ENCODE measurements at places on chromosomes 3 and 15. TPM values are rescaled to one million over a fixed set of nuclear protein-coding genes. Genes with fewer than 3 reads are reported as not detected.

The PCOLCE2 gene
- 2.9 TPM for polyA plus RNA-seq

The NOX5 gene
- polyA plus RNA-seq = 0.47 TPM

The CHRD gene
- 14.6 TPM for polyA plus RNA-seq

The KNL1 gene
- 13.6 TPM for polyA plus RNA-seq

The PATL2 gene
- 1.2 TPM for polyA plus RNA-seq

The SLC24A5 gene
- polyA plus RNA-seq = 0.65 TPM

The CACNA2D2 gene
- 37.5 TPM for polyA plus RNA-seq

The SEMA5B gene
- 6.5 TPM for polyA plus RNA-seq

DNA sequence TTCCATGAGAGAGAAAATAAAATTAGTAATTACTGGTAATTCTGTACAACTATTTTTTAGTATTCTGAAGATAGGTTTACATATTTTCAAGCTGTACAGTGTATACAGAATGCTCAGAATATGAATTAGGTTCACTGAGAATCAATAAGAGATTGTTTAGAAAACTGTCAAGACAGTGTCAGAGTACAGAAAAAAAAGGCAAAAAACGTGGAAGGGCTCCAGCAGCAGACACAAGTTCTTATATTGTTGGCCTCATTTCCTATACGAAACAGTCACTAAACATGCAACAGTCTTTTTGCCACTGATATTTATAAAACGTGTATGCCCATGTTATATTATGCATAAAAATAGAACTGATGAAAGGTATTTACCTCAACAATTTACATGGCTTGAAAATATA lies 103.9 kb downstream of the ISL2 start:
- peak; percentile 16 for DNase-seq

- no peak for DNase-seq
Measured at GRCh38 chr15:64161688-64162477, 939 bp downstream of the PPIB start.

DNA sequence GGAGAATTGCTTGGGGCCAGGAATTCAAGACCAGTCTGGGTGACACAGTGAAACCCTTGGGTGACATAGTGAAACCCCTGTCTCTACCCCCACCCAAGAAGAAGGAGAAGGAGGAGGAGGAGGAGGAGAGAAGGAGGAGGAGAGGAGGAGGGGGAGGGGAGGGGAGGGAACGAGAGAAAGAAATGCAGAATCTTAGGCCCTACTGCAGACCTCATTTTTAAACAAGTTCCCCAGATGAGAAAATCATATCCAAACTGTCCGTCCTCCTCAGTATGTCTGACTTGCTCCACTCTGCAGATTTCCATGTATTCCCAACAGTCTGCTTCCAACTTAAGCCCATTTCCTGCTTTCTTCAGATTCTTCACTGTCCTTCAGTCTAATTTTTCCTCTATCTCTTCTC lies 63.9 kb upstream of the NUDT16 start:
- no peak for DNase-seq

DNA sequence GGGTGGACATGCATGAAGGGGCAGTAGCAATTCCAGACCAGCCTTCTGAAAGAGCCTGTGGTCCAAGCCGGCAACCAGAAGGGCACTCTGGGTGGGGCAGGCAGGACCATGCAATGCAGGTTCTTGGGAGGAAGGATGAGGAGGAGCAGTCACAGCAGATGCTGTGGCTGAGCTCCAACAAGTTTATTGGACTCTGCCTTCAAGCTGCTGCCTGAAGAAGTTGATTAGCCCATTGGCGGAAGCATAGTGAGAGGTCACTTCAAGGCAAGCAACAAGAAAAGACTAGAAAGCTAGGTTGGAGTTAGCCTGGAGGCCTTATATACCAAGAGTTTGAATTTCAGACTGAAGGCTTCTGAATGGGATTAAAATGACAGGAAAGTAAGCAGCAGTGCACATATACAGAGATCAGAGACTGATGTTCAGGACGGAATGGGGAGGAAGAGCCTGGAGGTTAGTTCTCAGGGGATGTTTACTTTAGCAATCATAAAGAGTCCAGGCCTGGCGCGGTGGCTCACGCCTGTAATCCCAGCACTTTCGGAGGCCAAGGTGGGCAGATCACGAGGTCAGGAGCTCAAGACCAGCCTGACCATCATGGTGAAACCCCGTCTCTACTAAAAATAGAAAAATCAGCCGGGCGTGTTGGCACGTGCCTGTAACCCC lies 39.9 kb downstream of the SFMBT1 start:
- DNase-seq = no peak

DNA sequence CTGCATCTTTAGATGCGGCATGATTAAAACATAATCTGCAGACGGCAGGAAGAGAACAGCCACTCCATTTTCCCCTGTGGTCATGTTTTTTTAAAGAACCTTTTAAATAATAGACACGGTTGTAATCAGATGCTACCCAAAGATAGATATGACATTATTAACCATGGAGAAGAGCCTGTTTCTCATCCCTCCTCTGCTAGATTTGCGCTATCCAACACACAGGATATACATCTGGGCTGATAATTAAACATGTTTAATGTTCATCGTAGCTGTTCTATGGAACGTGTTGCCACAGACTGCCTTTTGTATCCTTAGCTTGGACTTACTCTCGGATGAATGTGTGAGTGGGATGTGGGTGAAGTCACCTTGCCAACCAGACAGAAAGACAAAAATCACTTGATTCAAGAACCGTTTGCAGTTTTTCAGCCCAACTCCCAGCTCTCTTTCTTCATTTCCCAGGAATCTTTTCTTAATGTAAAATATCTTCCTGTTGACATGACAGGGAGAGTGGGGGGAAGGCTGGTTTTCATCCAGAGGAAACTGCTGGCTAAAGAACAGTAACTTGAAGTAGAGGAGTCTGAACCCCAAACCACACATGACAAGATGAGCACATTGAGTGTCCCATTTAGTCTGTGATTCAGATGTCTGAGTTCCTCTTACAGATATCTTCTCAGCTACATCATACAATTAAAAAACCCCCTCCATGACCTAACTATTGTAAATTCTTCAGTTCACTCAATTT lies 118.6 kb upstream of the PRICKLE2 start:
- DNase-seq = no peak

DNA sequence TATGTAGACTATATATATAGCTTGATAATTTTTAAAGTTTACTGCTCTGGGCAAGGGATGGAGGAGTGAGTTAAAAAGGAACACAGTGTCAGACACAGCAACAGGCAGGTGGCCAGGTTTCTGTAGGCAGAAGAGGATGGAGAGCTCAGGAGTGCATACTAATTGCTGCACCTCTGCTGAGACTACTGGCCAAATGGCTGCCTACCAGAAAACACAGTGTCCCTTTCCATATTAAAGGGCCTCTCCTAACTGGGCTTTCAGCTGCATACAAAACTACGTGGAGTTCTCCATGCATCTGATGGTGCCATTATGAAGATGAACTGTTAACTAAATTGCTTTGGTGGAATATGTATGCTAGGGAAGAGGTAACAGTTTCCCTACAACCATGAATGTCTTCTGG lies 1.8 kb downstream of the ATP13A4 start:
- DNase-seq = no peak

- no peak for DNase-seq
Measured at GRCh38 chr3:188491276-188491687, 337.3 kb downstream of the LPP start.

DNA sequence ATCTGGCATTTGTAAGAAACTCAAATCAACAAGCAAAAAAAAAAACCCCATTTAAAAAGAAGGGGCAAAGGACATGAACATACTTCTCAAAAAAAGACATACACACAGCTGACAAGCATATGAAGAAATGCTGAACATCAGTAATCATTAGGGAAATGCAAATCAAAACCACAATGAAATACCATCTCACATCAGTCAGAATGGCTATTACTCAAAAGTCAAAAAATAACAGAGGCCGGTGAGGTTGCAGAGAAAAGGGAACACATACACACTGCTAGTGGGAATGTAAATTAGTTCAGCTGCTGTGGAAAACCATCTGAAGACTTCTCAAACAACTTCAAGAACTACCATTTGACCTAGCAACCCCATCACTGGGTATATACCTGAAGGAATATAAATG lies 199.4 kb upstream of the THBS1 start:
- DNase-seq = no peak

- no peak for DNase-seq
Measured at GRCh38 chr3:161336661-161337060, 34.7 kb downstream of the SPTSSB start.

- peak; percentile 79 for DNase-seq
Measured at GRCh38 chr3:143302638-143303171, 183.1 kb downstream of the CHST2 start.

All from left lung (tissue), 14 donors.